ENCODE measurements at places on chromosomes 12 and 14. TPM values are rescaled to one million over a fixed set of nuclear protein-coding genes. Genes with fewer than 3 reads are reported as not detected.

DNA sequence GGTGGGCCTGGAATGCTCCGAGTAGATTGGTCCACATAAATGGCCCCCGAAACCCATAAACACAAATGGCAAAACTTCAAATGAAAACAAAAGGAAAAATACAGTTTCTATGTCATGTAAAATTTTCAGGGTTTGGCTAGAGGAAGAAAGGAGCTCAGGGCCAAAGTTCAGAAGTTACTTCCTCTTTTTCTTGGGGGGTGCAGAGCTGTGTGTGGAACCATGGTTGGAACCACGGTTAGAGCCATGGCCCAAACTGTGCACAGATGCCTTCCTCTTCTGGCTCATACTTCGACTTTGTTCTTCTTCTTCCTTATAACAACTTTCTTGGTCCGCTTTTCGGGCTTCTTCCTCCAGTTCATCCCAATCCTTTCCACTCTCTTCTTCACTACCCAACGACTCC lies 51.7 kb downstream of the MGST1 start:
- no peak overlapping the region for H3K27ac ChIP-seq
- H3K36me3 ChIP-seq = no peaks in the 10 kb centered on the region
- H3K27me3 ChIP-seq = no peaks in the 10 kb centered on the region
- H3K4me1 ChIP-seq = no peaks in the 10 kb centered on the region

The A2M gene
- total RNA-seq = not detected

GRCh38 chr14:45284802-45285201 lies 31.8 kb upstream of the MIS18BP1 start:
- no peak for DNase-seq
- H3K4me3 ChIP-seq = no peak overlapping the region
- H3K36me3 ChIP-seq = no peaks in the 10 kb centered on the region

DNA sequence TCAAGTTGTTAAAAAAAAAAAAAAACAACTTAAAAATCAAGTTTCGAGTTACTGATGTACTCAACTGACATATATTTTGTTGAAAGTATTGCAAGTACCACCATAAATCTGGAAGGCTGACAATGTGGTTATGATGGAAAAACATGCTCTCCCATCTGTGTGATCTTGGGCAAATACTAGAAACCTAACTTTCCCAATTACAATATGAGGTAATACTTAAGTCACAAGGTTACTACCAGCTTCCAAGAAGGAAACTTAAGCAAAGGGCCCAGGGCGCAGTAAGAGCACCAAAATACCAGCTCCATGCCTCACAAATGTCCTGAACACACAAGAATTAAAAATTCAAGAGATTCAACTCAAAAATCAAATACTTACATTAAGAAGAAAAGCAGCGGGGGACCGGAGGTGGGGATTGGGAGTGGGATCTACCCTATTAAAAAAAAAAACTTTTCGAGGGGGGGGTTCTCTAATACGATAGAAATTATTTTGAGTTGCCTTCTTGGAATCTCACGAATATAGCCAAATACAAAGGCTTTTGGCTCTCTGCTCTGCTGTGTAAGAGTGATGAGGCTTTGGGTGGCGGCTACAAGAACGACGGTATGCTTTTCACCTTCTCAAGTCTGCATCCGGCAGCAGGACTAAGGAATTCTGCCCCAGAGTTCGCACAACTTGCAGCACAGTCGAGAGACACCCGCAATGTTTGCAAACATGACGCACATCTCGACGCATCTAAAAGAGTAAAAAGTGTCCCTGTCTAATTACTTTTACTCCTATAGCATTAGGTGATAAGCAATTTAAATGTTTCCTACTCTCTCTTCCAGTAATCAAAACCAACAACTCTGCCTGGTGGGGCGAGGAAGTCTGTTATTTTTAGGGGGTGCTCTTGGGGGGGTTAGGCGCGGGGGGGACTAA lies 1.1 kb downstream of the SAV1 start:
- no peak overlapping the region for H3K4me3 ChIP-seq
- peak; percentile 69 for DNase-seq
- no peak overlapping the region for H3K27ac ChIP-seq
- H3K27me3 ChIP-seq = no peaks in the 10 kb centered on the region

The C12orf60 gene
- 2.2 TPM for total RNA-seq

The RIMKLB gene
- 34.4 TPM for total RNA-seq

DNA sequence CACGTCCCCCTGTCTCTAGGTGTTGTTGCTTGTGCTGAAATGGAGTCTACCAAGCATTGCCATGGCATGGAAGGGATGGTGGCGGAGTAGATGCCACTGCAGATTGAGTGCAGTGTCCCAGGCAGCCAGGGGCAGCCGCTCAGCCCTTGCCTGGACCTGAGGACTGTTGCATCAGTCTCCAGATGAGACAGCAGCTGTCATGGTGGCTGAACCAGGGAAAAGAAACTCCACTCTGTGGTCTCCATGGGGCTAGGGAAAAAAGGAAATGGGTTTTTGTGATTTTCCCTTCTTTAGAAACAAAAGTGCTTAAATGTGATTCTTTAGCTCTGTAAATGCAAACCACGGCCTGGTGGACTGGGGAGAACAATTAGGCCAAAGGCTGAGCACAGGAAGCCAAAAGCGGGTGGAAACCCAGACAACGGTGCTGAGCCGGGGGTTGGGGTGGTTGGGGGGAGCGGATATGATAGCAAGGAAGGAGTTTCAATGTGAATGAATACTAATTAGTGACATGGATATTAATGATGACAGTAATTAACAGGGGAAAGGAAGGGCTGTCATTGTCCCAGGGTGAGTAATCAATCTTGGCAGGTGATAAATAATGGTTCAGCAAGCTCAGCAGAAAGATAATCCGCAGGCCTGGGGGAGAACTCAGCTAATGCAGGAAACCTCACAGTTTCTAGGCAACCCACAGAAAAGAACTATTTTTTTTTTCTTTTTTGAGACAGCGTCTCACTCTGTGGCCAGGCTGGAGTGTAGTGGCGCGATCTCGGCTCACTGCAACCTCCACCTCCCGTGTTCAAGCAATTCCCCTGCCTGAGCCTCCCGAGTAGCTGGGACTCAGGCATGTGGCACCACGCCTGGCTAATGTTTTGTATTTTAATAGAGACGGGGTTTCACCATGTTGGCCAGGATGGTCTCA lies 442.6 kb downstream of the DPF3 start:
- DNase-seq = no peak
- H3K4me1 ChIP-seq = no peaks in the 10 kb centered on the region
- no peak overlapping the region for H3K27ac ChIP-seq
- no peak overlapping the region for H3K4me3 ChIP-seq
- no peaks in the 10 kb centered on the region for H3K27me3 ChIP-seq

GRCh38 chr12:26327975-26328644 lies 132.7 kb downstream of the SSPN start:
- H3K36me3 ChIP-seq = no peaks in the 10 kb centered on the region
- no peak for DNase-seq
- H3K4me1 ChIP-seq = no peaks in the 10 kb centered on the region
- no peaks in the 10 kb centered on the region for H3K27me3 ChIP-seq
- H3K27ac ChIP-seq = no peak overlapping the region
- H3K4me3 ChIP-seq = no peak overlapping the region

GRCh38 chr12:104291867-104292524 lies 11.5 kb upstream of the EID3 start:
- peaks cover 81% of the 10 kb centered on the region for H3K36me3 ChIP-seq
- no peak for DNase-seq
- peaks cover 28% of the 10 kb centered on the region for H3K4me1 ChIP-seq
- H3K27ac ChIP-seq = peak overlapping the region; percentile 31
- no peak overlapping the region for H3K4me3 ChIP-seq

- no peak overlapping the region for H3K27ac ChIP-seq
- H3K36me3 ChIP-seq = peaks cover 5% of the 10 kb centered on the region
- no peak for DNase-seq
- H3K27me3 ChIP-seq = no peaks in the 10 kb centered on the region
- H3K4me1 ChIP-seq = no peaks in the 10 kb centered on the region
Measured at GRCh38 chr12:14756334-14757143, 46.7 kb downstream of the WBP11 start.

- no peak for DNase-seq
- no peak overlapping the region for H3K27ac ChIP-seq
- H3K27me3 ChIP-seq = no peaks in the 10 kb centered on the region
- H3K36me3 ChIP-seq = no peaks in the 10 kb centered on the region
Measured at GRCh38 chr14:63241096-63241495, 36.9 kb downstream of the RHOJ start.

The KSR2 gene
- 0.02 TPM for total RNA-seq

The DDX24 gene
- 135 TPM for total RNA-seq

- H3K4me3 ChIP-seq = no peak overlapping the region
- peaks cover 11% of the 10 kb centered on the region for H3K4me1 ChIP-seq
- H3K27ac ChIP-seq = no peak overlapping the region
- H3K36me3 ChIP-seq = no peaks in the 10 kb centered on the region
Measured at GRCh38 chr14:32252030-32252670, 49.1 kb upstream of the RNU6-8 start.

DNA sequence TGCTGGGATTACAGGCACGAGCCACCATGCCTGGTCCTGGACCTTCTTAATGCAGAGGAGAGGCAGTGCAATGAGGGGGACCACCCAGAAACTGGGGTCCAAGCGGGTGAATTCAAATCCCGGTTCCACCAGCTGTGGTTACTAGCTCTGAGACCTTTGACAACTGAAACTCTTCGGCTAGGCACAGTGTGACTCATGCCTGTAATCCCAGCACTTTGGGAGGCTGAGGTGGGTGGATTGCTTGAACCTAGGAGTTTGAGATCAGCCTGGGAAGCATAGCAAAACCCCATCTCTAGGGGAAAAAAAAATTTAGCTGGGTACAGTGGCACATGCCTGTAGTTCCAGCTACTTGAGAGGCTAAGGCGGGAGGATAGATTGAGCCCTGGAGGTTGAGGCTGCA lies 5.0 kb upstream of the CD4 start:
- no peak overlapping the region for H3K27ac ChIP-seq
- H3K4me1 ChIP-seq = no peaks in the 10 kb centered on the region
- DNase-seq = peak; percentile 20
- no peaks in the 10 kb centered on the region for H3K27me3 ChIP-seq
- no peaks in the 10 kb centered on the region for H3K36me3 ChIP-seq
- H3K4me3 ChIP-seq = no peak overlapping the region

DNA sequence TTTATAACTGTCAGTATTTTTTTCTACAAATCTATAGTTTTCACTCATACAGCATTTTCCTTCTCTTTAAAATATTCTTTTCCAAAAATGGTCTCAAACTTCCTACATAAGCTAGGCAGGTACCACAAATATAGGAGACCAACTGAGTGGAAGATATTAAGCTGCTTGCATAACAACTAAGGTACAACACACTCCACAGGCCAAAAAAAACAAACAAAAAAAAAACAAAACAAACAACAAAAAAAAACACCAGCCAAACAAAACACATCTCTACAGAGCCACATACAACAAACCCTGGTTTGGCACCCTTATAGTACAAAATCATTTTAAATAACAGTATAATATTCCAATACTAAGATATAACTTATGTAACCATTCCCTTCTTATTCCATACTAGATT lies 50.1 kb downstream of the SLC2A13 start:
- no peaks in the 10 kb centered on the region for H3K36me3 ChIP-seq
- H3K27ac ChIP-seq = no peak overlapping the region
- H3K4me1 ChIP-seq = peaks cover 11% of the 10 kb centered on the region
- no peak for DNase-seq

DNA sequence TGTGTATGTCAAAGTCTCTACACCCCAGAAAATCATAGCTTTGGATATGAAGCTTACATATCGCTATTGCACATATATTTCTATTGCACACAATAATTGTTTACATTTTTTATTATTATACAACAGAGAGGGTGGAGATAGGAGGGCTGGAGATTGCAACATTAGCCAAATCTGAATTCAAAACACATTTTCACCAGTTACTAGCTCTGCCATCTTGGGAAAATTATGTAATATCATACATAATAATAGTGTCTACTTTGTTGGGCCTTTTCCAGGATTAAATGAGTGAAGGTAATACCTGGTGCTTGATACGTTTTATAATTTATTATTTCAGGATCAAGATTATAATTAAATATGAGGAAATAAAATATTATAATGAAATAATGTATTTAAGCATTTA lies 507.4 kb upstream of the TBX3 start:
- H3K36me3 ChIP-seq = no peaks in the 10 kb centered on the region
- no peak overlapping the region for H3K4me3 ChIP-seq
- peak; percentile 5 for DNase-seq
- H3K4me1 ChIP-seq = no peaks in the 10 kb centered on the region
